MCF 10A (cell line): ENCODE measurements at places on chromosomes 11 and 22. TPM values are rescaled to one million over a fixed set of nuclear protein-coding genes. Genes with fewer than 3 reads are reported as not detected.

DNA sequence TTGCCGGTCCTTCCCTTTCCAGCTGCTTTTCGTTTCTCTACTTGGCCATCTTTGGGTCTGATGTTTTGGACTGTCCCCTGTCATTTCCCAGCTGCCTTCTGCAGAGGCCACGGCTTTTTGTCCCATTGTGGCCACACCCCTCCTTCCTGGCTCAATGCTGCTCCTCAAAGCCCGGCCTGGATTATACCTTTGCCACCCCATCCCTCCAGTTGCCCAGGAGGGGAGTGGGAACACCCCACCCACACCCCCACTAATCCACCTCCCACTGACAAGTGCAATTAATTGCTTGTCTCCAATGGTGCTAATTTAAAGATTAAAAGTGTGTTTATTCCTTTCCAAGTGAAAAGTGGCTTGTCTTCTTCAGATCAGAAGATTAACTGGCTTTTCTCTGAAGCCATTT is 34.2 kb upstream of the CSNK2A3 start:
- no peak overlapping the region for H3K27ac ChIP-seq
- H3K4me1 ChIP-seq: peaks cover 6% of the 10 kb centered on the region

DNA sequence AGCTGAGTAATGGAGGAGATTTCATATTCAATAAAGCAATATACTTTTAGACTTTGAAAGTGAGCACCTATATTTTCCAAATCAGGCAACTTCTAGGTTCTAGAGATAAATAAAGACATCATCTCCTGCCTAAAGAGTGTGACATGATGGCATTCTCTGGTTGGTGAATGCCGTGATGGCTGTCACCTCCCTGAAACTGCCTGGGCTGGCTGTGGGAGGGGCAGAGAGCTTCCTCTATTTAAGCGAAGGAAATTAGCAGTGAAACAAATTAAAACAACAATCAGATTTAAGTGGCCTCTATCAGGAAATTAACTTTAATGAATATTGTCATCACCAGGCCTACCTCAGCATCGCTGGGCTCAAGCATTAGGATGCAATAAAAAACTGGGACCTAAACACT is 113.9 kb downstream of the ARL14EP start:
- no peak overlapping the region for H3K27ac ChIP-seq
- no peak for DNase-seq
- no peak overlapping the region for H3K4me3 ChIP-seq

GRCh38 chr22:49448526-49448925 is 379.1 kb downstream of the BRD1 start:
- H3K27ac ChIP-seq: no peak overlapping the region
- H3K36me3 ChIP-seq: no peaks in the 10 kb centered on the region
- no peaks in the 10 kb centered on the region for H3K27me3 ChIP-seq
- H3K4me1 ChIP-seq: no peaks in the 10 kb centered on the region

GRCh38 chr11:125227151-125227550 is 62.6 kb downstream of the PKNOX2 start:
- no peaks in the 10 kb centered on the region for H3K36me3 ChIP-seq
- no peak overlapping the region for H3K27ac ChIP-seq
- H3K27me3 ChIP-seq: peaks cover 26% of the 10 kb centered on the region
- DNase-seq: no peak

DNA sequence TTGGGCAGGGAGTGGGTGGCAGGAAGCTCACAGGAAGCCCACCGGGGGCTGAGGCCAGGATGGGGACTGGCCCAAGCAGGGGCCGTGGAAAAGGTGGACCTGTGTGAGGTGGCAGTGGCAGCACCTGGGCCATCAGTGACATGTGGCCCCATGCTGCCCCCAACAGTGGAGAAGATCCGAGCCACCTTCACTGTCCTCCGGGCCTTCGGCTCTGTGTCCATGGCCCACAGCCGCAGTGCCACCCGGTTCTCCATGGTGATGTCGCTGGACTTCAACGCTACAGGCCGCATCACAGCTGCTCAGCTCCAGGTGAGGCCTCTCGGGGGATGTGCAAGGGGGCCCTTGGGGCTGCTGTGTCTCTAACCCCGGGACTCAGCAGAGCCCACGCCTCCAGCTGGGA is 37.9 kb downstream of the MYO18B start:
- H3K27ac ChIP-seq: no peak overlapping the region
- no peaks in the 10 kb centered on the region for H3K4me1 ChIP-seq
- H3K4me3 ChIP-seq: no peak overlapping the region
- DNase-seq: no peak

DNA sequence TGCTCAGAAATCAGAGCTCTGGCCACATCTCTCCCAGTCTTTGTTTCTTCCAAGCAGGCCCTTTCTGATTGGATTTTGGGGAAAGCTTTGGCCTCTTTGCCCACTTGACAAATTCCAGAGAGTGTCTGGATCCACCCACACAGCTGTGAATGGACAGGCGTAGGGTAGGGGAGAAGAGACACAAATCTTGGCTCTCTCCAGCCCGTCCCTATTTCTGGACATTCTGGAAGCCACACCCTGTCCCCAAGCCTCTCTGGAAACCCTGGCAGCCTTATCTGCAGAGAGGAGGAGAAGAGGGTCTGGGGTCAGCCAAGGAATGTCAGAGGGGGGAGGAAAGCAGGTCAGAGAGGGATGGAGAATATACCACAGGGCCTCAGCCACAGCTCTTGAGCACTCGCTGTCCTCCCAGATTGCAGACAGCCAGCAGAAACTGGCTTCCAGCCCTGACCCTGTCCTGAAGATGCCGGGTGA is 59.5 kb upstream of the WNT11 start:
- peaks cover 2% of the 10 kb centered on the region for H3K27me3 ChIP-seq
- H3K36me3 ChIP-seq: no peaks in the 10 kb centered on the region
- no peak for DNase-seq
- H3K4me3 ChIP-seq: peak overlapping the region; percentile 29

DNA sequence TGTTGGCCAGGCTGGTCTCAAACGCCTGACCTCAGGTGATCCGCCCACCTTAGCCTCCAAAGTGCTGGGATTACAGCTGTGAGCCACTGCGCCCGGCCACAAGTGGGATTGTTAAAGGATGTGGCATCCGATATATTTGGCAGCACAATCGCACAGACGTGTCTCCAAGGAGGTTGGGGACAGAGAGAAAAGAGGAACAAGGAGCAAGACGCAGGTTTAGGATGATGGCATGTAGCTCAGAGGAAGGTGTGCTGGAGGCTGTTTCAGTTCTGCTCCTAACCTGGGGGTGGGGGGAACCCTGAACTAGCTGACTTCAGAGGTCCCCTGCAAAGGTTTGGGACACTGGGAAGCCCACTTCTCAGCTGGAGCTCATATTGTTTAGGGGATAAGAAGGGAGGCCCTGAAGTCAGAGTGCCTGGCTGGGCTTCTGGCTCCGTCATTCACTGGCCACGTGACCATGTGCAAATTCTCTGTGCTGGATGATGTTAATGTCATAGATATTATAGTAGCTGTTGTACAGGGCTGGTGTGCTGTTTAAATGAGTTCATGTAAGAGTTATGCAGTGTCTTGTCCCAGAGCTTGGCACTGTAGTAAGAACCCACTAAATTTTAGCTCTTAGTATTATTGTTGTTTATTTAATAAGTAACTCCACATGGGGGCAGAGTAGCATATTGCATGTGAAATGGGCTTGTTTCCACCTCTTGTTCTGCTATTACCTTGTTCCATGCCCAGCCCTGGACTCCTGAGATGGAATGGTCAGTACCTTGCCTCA is 129.7 kb downstream of the ST3GAL4 start:
- H3K27ac ChIP-seq: peak overlapping the region; percentile 28
- H3K4me3 ChIP-seq: no peak overlapping the region
- no peak for DNase-seq

GRCh38 chr11:95337175-95337957 is 106.4 kb upstream of the SESN3 start:
- no peaks in the 10 kb centered on the region for H3K27me3 ChIP-seq
- no peak overlapping the region for H3K27ac ChIP-seq
- peak; percentile 26 for DNase-seq
- H3K4me3 ChIP-seq: no peak overlapping the region
- H3K36me3 ChIP-seq: no peaks in the 10 kb centered on the region

- H3K36me3 ChIP-seq: no peaks in the 10 kb centered on the region
- no peaks in the 10 kb centered on the region for H3K4me1 ChIP-seq
- no peak overlapping the region for H3K4me3 ChIP-seq
- H3K27me3 ChIP-seq: no peaks in the 10 kb centered on the region
- DNase-seq: no peak
These were observed 752.3 kb downstream of the OPCML start for GRCh38 chr11:132780046-132780445.

Gene OR8A1
- total RNA-seq: not detected in 2 replicates

DNA sequence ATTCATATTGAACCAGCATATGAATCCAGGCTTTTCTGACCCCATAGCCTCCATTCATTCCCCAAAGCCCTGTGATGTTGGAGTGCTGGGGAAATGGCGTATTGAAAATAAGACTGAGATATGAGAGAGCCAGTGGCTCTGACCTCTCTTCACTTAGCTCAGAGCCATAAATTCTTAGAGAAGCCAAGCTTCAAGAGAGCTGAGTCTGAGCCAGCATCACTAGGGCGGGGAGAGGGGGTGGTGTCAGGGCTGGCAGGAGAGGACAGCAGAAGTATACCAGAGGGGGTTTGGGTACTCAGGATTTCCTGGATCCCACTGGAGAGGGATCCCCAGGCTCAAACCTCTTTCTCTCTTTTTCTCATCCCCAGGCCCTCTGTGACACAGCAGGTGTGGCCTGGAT is 16.7 kb upstream of the MOGAT2 start:
- H3K27ac ChIP-seq: no peak overlapping the region
- no peak overlapping the region for H3K4me3 ChIP-seq
- H3K4me1 ChIP-seq: peaks cover 18% of the 10 kb centered on the region

DNA sequence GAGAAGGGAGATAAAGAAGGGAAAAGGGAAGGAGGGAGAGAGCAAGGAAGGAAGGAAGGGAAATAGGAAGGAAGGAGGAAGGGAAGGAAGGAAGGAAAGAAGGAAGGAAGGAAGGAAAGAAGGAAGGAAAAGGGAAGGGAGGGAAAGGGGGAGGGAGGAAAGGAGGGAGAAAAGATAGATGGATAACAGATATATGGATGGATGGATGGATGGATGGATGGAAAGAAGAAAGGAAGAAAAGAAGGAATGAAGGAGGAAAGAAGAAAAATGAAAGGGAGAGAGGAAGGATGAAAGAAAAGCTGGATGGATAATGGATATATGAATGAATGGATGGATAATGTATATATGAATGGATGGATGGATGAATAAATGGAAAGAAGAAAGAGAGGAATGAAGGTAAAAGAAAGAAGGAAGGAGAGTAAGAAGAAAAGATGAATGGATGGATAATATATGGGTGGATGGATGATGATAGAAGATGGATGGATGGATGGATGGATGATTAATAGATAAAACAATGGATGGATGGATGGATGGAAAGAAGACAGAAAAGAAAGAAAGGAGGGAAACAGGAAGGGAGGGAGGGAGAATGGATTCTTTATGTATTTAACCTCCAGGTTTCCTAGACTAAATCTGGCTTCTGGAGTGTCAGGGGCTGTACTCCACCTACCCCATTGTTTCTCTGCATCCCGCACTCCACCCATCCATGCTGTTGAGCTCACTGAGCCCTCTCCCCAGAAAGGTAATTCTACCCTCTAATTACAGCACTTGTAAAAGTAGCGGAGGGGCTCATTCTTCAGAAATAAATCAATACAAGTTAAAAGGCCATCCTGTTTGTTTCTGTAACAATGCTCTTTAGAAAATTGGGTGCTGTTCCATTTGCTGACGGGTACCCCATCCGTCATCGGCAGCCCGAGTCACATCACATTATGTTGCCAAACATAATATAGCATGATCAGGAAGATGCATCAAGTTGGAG is 506.1 kb downstream of the MIAT start:
- no peak overlapping the region for H3K4me3 ChIP-seq
- no peaks in the 10 kb centered on the region for H3K4me1 ChIP-seq
- DNase-seq: no peak
- H3K36me3 ChIP-seq: no peaks in the 10 kb centered on the region

DNA sequence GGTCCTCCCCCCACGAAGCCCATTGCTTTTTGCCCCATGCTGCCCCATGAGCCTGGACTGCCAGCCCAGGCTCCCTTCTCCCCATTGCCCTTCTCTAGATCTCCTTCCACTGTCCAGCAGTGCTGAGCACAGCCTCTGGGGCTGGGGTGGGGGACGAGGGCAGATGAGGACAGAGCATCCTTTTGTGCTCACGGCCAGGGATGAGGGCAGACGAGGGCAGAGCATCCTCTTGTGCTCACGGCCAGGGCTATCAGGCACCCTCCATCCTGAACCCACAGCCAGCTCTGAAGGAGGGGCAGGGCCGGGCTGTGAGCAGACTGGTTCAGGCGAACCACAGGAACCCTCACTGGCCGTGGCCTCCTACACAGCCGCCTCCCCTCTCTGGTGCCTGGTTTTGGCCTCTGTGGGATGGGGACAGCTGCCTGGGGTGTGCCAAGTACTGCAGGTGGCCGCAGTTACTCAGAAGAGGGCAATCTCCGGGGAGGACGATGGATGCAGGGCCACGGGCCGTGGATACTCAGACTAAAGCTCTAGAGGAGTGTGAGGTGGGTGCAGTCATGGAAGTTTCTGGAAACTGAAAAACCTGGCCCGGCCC is 1258.8 kb downstream of the BRD1 start:
- H3K4me1 ChIP-seq: no peaks in the 10 kb centered on the region
- no peak overlapping the region for H3K4me3 ChIP-seq
- H3K36me3 ChIP-seq: no peaks in the 10 kb centered on the region
- H3K27me3 ChIP-seq: no peaks in the 10 kb centered on the region
- no peak overlapping the region for H3K27ac ChIP-seq

Gene UNC93B1
- 14.7 and 14.9 TPM in 2 replicates for total RNA-seq

Gene GDPD4
- total RNA-seq: not detected in 2 replicates

Gene POU2AF2
- total RNA-seq: not detected in 2 replicates

Gene TEX54
- total RNA-seq: not detected in 2 replicates

Gene LDHAL6A
- not detected in 2 replicates for total RNA-seq

- no peak for DNase-seq
- H3K4me1 ChIP-seq: no peaks in the 10 kb centered on the region
- no peaks in the 10 kb centered on the region for H3K27me3 ChIP-seq
- H3K27ac ChIP-seq: no peak overlapping the region
- no peaks in the 10 kb centered on the region for H3K36me3 ChIP-seq
These were observed 901.2 kb downstream of the METTL15 start for GRCh38 chr11:29009426-29009825.

DNA sequence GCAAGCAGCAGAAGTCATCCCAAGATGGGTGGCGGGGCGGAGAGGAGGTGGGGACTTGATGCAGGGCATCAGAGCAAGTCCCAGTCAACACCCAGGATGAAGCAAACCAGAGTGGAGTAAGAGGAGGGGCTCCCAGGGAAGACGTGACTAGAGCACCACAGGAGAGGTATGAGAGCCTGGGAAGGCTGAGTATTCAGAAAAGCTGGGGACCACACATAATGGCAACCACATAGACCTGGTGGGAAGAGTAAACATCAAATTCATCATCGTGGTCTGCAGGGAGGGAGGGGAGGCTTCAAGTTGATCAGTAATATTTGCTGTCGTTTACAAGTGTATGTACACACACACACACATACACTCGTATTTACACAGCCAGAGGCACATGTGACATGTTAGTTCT is 60.7 kb upstream of the CLTCL1 start:
- no peak overlapping the region for H3K4me3 ChIP-seq
- H3K36me3 ChIP-seq: peaks cover 64% of the 10 kb centered on the region
- no peak for DNase-seq
- no peaks in the 10 kb centered on the region for H3K4me1 ChIP-seq

GRCh38 chr22:44645531-44645930 is 56.5 kb upstream of the PRR5 start:
- H3K36me3 ChIP-seq: no peaks in the 10 kb centered on the region
- H3K27ac ChIP-seq: no peak overlapping the region
- DNase-seq: no peak
- H3K4me3 ChIP-seq: no peak overlapping the region
- peaks cover 51% of the 10 kb centered on the region for H3K27me3 ChIP-seq
- no peaks in the 10 kb centered on the region for H3K4me1 ChIP-seq

Gene SMTN
- 69.5 and 80.2 TPM in 2 replicates for total RNA-seq

Gene TESMIN
- total RNA-seq: 6.8 and 9.7 TPM in 2 replicates

Gene DLG2
- total RNA-seq: 0.26 and 0.54 TPM in 2 replicates
